Substantia nigra (tissue), 51 donors: ENCODE measurements at places on chromosomes 7 and 10.
A peak's percentile ranks its signal among the peaks of the same experiment; 100 is the strongest.

- DNase-seq = peak; percentile 23
Measured at GRCh38 chr7:16753102-16753931, at the start of gene TSPAN13. Gene TSPAN13 (plus strand): TSS chr7:16753755. CDS start chr7:16753968, 213 bp downstream.

GRCh38 chr10:119263951-119264617 is 56.7 kb downstream of the GRK5 start:
- no peak for DNase-seq

DNA sequence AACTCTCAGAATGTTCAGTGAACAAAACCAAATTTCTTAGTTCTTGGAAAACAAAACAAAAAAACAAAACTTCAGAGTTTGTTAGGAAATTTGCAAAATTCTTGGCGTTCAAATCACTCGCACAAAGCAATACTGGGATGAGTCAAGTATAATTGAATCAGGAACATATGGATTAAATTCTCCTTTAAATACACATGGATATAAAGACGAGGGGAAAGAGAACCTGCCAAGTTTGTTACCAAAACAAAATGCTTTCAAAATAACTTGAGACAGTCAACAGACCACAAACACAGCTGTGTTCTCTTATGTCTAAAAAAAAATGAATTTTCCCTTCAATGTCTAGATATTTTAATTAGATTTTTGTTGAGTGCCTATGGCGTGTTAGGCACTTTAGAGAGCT is 93.5 kb upstream of the MPP7 start:
- no peak for DNase-seq

DNA sequence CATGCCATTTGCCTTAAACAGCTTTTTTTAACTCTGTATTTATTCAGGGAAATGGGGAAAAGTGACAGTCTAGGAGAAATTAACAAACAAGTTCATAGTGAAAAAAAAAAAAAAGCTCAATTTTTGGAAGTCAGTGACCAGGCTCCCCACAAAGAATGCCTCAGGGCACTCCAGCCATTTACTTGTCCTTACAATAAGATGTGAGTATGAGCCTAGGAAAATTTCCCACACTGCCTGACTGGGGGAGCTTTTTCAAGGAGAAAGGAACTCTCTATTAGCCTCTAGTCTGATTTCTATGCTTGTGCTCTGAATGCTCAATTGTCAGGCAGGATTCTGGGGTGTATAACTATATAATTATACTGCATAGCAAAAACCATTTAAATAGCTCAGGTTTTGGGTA is 74.9 kb upstream of the NRBF2 start:
- no peak for DNase-seq

DNA sequence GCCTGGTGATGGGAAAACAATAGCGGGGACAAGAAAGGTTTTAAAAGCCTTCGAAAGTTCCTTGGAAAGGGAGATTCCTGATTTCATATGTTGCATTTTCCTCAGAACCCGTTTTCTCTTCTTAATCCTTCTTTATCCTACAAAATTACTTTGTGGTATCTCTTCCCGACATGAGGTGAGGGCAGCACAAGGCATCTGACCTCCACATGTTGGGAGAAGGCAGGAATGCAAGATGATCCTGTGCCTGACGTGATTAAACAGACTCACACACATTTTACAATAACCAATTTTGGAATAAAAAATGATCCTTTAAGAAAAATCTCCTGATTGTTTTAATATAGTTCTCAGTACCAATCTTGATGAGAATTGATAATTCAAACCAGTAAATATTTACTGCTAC is 153.3 kb upstream of the MKLN1 start:
- DNase-seq = no peak

DNA sequence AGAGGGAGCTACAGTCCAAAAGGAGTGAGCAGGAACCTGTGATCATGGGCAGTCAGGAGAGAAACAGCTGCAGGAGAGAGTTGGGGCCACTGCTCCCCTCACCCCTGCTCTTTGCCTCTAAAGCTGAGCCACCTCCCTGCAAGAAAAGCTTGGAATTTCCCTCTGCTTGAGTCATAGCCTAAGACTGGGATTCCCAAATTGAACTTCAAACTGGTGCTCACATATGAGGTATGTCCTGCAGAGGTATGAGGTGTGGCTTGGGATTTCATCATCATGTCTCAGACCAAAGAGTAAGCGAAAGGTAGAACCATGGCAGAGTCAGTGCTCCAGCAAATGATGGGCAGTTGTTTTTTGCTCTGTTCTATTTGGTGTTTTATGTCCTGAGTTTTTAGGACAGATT is 237.1 kb upstream of the NRP1 start:
- no peak for DNase-seq

DNA sequence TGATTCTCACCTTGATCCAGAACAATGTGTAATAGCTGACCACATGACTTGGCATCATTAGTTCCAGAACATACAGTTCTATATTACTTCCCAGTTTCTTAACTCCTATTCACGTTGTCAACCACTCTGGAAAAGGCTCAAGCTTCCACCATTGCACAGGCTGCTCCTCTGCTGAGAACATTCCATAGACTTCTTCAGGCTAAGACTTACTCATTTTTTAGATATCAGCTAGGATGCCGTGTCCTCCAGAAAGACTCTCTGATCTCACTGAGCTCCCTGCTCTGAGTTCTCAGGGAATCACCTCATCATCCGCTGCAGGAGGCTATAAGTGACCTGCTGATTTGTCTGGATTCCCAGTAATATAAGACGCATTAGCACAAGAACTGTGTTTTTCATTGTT is 73.1 kb downstream of the HTR7 start:
- DNase-seq = no peak

- no peak for DNase-seq
Measured at GRCh38 chr7:651032-651728, 75.3 kb upstream of the DNAAF5 start.

DNA sequence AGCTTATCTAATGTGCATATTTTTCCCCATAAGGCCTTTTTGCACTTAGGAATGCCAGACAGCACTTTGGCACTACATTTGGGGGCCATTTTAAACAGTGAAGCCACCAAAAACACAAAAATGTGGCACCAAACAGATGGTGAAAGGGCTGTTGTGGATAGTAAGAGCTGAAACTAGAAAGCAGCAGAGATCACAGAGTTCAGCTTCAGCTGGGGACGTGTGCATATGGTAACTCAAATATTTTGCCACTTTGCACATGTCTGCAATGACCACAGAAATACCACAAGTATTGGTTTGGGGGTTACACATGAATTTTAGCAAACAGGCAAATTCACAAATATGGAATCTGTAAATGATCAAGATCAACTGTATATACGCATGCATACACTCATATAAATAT is 72.8 kb downstream of the PODXL start:
- DNase-seq = no peak

GRCh38 chr10:95505084-95505610 is 56.0 kb downstream of the SORBS1 start:
- no peak for DNase-seq

GRCh38 chr7:46226860-46227259 is 305.8 kb upstream of the IGFBP3 start:
- no peak for DNase-seq

GRCh38 chr10:119526621-119527592 is 15.6 kb downstream of the RGS10 start:
- DNase-seq = no peak

- no peak for DNase-seq
Measured at GRCh38 chr7:83465643-83466042, 183.3 kb downstream of the SEMA3E start.

- no peak for DNase-seq
Measured at GRCh38 chr7:22001345-22002004, 55.8 kb upstream of the CDCA7L start.

DNA sequence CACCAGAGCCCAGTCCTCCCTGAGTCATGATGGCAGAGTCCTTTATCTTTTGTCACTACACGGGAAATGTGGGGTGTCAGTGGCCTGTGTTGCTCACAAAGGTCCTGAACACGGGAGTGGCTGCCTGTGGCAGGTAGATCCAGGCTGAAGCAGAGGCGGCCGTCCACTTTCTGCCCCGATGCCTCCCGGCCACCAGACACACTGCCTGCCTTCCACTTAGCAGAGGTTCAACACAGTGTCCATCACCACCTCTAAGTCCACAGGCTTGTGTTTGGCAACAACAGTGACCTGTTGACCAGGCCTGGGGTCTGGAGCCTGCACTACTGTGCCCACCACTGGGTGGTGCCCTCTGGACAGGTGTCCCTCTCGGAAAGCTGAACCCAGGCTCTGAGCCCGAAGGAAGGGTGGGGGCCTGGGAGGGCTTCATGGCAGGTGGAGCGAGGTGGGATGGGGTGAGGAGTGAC is 49.9 kb upstream of the CAMK2B start:
- no peak for DNase-seq

GRCh38 chr10:130932326-130933007 is 379.1 kb downstream of the TCERG1L start:
- no peak for DNase-seq

DNA sequence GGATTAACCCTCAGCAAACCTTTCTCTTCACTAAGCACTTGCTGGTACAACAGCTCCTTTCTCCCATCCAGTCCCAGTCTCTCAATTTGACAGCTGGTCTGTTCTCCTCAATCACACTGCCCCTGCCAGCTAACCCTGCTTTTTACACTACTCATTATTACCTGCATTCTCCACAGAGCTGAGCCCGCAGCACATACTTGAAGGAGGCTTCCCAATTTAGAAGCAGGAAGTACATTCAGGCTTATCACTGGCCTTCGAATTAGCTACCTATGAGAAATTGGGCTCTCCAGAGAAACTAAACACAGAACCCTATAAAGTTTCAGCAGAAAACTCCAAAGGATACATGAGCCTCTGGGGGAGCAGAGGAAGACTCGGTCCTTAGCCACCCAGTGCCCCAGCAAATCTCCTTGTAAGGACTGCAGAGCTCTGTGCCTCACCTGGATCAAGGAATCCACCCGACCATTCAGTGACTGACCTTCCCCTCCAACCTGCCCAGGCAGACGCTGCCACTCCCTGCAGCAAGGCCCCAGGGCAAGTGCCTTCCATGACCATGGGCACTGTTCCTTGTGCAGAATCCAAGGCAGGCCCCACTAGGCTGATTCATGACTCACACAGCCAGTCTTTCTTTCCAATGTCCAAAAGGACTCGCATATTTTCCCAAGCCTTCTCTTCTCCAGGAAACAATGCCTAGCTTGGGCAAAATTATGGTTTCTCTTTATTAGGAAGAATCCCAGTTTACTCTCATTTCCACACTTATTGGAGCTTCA is 68.0 kb downstream of the VOPP1 start:
- no peak for DNase-seq

DNA sequence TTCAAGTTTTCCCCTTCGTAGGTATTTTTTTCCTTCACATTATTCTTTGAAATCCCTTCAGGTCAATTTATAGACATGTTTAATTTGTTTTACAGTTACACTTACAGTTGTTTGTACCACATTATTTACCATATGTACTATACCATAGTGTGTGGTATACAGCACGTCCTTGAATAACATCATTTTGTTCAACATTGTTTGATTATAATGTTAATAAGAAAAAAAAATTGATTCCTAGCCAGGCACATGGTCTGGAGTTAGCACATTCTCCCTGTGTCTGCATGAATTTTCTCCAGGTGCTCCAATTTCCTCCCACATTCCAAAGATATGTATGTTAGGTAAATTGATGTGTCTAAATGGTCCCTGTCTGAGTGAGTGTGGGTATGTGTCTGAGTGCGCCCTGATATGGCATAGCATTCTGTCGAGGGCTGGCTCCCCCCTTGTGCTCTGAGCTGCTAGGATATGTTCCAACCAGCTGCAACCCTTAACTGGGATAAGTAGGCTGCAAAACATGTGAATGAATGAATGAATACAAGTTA is 247.6 kb downstream of the CCDC7 start:
- DNase-seq = no peak

- DNase-seq = no peak
Measured at GRCh38 chr7:73909996-73910395, 49.0 kb downstream of the TMEM270 start.

DNA sequence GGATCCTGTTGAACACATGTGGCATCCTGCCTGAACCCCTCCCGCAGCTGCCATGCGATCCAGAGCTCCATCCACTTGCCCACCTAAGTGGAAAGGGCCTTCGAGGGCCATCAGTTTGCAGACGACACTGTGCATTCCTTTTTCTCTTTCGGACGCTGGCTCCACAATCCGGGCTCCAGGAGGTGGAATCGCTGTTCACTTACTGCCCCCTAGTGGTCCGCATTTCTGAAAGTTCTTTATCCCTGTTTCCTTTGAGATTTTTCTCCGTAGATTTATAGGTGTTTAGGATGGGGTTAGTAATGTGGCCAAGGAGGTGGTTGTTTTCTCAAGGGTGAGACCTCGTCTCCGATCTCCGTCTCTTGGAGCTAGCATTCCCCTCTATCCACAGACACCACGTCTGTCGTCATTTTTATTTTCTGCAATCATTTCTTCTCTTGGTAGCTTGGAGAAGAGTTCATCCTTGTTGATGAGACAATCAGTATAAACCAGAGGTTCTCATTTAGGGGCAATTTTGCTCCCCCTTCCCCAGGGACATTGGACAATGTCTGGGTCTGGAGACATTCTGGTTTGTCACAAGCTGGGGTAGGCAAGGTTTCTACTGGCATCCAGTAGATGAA is 204.6 kb downstream of the ARHGAP21 start:
- DNase-seq = peak; percentile 14

DNA sequence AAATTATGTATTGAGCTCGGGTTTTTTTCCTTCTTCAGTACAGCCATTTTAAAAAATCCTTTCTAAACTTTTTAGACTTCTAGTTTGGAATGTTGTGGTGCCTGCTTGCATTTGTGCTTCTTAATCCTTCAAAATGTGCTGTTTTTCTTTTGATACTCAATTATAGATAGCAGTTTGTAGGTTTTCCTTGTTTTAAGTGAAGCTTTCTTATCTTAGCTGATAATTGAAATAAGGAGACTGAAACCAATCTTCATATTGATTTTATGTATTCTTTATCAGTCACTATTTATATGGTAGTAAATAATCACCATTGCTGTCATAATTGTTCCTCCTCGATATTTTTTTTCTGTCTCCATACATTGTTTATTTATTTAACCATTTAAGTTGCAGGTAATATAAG is 56.6 kb downstream of the TAF3 start:
- DNase-seq = no peak

GRCh38 chr7:17915796-17916195 is 24.5 kb downstream of the SNX13 start:
- DNase-seq = no peak

DNA sequence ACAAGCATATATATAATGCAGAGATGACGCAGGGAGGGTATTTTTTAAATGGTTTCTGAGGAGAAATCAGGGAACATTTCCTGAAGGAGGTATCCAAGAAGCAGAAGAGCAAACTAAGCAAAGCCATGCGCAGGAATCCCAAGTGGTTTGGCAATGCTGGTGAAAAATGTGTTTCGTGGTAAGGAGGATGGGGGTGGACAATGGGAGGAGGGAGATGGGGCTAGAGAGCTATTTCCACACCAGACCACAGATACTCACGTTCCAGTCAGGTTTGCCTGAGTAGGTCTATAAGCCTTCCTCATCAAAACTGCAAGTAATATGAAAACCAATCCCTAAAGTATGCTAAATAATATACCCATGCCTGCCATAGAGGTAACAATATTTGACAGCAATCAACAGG is 223.7 kb upstream of the MKLN1 start:
- DNase-seq = no peak

GRCh38 chr10:53491774-53492173 is 719.2 kb upstream of the MBL2 start:
- DNase-seq = no peak
